ENCODE measurements at places on chromosomes 7 and 10. TPM values are rescaled to one million over a fixed set of nuclear protein-coding genes. Genes with fewer than 3 reads are reported as not detected.

DNA sequence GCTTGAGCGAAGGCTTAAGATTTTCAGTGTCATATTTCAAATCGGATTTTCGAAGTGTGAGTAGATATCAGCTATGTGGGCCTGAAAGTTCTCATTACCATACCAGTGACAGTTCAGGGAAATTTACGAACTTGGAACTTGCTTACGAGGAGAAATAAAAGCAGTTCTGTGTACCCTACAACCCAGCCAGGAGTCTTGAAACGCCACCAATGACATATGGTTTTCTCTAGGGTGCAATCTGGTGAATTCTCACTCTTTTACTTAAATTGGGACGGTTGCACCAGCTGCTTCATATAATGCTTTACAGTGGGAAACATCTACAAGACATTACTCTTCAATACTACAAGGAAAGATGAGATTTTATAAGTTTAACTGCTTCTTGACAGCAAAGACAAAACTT, 253.6 kb upstream of the FOXK1 start:
- no peak for DNase-seq

PNLIPRP3 gene
- not detected for total RNA-seq

DNA sequence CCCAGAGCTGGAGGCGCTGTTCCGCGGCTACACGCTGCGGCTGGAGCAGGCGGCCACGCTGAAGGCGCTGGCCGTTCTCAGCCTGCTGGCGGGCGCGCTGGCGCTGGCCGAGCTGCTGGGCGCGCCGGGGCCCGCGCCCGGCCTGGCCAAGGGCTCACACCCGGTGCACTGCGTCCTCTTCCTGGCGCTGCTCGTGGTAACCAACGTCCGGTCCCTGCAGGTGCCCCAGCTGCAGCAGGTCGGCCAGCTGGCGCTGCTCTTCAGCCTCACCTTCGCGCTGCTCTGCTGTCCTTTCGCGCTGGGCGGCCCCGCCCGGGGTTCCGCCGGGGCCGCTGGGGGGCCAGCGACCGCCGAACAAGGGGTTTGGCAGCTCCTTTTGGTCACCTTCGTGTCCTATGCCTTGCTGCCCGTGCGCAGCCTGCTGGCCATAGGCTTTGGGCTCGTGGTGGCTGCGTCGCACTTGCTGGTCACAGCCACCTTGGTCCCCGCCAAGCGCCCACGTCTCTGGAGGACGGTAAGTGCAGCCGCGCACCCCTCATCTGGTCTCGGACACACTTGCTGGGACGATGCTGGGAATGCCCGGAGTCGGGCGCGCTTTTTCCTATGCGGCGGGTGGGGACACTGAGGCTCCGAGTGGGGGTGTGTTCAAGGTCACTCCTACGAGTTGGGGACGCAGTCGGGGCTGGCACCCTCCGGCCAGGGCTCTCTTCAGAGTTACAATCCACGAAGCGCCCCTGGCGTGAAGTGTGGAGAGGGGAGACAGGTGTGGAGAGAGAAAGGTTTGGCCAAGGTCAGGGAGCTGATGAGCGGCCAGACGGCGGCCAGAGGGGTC, 717 bp downstream of the ADCY1 start:
- no peak for DNase-seq

DNA sequence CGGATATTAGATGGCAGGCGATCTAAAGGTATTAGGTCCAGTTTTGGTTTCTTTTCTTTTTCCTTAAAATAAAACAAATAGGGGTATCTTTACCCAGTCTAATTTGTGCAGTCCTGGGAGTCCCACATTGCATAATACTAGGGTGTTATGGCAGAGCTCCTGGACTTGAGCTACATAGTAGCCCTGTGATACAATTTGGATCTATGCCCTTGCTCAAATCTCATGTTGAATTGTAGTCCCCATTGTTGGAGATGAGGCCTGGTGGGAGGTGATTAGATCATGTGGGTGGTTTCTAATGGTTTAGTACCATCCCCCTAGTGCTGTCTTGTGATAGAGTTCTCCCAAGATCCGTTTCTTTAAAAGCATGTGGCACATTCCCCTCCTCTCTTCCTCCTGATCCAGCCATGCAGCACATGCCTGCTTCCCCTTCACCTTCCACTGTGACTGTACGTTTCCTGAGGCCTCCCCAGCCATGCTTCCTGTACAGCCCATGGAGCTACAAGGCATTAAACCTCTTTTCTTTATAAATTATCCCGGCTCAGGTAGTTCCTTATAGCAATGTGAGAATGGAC, 141.9 kb downstream of the RPS24 start:
- no peak for DNase-seq

GRCh38 chr10:43093423-43094076, 16.7 kb downstream of the RET start:
- no peak for DNase-seq

- DNase-seq: no peak
These were observed 384.6 kb downstream of the ARL4A start for GRCh38 chr7:13072014-13072413.

DNA sequence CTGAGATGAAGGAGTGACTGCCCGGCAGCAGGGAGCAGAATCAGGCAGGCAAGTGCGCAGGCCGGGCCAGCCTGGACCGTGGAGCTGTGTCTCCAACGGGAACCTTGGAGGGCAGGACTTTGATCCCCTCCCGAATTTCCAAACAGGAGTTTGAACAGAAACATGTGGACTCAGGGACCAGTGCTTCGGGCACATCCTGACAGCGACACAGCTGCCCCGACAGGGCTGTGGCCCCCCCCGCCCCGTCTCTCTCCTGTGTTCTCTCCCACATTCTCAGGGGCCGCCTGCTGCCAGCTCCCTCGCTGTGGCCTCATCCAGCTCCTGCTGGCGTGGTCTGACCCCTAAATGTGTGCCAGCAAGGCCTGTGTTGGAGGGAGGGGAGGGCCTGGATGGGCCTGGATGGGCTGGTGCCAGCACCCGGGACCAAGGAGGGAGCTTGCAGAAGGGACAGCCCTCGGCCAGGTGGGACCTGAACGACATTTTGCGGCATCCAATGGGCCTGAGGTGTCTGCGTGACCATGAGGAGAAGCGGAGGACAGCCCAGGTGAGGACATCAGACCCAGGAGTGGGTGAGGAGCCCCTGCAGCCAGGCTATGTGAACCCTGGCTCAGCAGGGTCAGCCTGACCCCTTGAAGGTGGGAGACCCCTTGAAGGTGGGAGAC, 222.9 kb downstream of the DNAJB6 start:
- DNase-seq: no peak

KIAA1217 gene
- 0.84 TPM for total RNA-seq

BMI1 gene
- total RNA-seq: 83.4 TPM

FAM204A gene
- 88.6 TPM for total RNA-seq

DNA sequence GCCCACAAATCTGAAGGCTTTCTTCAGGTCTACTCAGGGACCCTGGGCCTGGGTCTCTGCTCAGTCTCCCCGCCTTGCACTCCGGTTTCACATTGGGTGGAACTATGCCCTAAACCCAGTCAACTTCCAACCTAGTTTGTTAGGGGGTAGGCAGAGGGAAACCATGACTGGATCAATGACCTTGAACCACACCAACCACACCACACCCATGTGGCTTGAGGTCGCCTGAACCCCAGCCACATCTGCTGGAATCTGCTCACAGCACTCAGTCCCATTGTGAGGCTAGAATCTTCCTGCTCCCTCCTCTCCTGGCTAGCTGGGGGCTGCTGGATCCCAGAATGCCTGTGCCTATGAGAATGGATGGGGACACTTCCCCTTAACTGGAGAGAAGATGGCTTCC, 17.9 kb downstream of the RFC2 start:
- DNase-seq: no peak

- no peak for DNase-seq
These were observed 81.1 kb upstream of the PRKG1 start for GRCh38 chr10:50992972-50993766.

GRCh38 chr7:131066635-131067034, 261.0 kb upstream of the MKLN1 start:
- DNase-seq: no peak

GNGT1 gene
- not detected for total RNA-seq

GRCh38 chr7:70569335-70569819, 562.6 kb upstream of the GALNT17 start:
- no peak for DNase-seq

DNA sequence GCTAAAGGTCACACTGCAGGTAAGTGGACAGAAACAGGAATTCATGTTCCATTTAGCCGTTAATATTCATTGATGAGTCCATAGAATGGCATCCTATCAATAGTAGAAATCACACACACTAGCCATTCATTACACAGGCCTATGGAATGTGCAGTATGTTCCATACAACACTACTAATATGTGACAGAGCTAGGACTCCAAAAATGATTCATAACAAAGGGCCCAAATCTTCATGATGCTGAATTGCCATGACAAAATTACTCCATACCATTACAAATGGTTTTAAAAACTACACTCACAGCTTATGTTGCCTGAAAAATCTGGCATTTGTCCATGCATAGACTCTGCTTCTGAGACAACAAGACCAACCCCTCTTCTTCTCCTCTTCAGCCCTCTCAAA, 549.1 kb downstream of the XPNPEP1 start:
- no peak for DNase-seq

DNA sequence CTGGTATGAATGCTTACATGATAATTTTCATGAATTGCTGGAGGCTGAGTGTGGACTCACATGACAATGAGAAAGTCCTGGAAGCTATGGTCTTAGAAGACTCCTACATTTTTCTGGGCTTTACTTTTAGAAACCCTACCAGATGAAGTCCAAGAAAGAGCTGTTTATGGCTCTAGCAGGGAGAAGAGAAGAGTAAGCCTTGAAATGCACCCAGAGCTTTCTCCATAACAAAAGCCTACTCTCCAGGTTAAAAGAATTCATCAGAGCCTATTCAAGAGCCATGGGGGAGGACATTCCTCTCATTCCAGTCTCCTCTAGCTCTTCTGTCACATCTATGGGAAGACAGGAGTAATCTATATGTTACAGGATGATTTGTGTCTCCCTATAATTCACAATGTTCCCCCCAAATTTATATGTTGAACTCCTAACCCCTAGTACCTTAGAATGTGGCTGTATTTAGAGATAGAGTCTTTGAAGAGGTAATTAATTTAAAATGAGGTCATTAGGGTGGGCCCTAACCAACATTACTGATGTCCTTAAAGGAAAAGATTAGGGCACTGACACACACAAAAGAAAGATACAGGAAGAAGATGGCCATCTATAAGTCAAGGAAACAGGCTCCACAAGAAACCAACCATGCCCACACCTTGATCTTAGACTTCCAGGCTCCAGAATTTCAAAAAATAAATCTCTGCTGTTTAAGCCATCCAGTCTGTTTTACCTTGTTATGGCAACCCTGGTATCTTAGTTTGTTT, 193.8 kb upstream of the PTER start:
- no peak for DNase-seq

DNA sequence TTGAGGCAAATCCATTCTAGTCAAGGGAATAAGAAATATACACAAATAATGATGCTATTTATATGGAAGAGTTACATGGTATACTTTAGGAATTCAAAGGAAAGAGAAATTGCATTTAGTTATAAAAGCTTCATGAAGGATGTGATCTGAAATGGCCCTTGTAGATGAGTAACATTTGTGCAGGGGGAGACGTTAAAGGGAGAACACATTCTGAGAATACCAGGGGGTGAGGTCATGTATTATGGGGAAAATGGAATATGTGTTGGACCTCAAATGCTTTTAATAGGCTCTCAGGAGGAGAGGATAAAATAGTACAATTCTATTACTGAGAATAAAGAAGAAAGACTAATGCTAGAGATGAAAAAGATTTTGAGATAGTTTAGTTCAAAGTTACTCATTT, 122.5 kb upstream of the NOBOX start:
- no peak for DNase-seq

DNA sequence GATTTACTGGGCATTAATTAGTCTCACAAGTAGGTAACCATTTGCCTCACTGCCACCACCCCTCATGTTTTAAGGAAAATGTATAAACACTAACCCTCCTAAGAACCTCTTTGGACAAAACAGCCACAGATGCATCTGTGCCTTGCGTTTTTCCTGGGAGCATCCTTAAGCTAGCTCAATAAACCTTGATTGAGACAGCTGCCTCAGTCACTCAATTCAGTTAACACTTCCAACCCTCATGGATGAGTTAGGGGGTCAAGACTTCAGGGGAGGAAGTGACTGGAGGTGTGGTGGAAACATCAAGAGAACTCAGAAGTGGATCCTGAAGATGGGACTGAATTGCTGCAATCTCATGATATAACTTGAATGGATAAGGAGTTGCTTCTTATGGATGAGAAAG, 31.5 kb downstream of the CUL2 start:
- no peak for DNase-seq

- no peak for DNase-seq
These were observed 338.7 kb downstream of the SORCS1 start for GRCh38 chr10:106825576-106826364.

DNA sequence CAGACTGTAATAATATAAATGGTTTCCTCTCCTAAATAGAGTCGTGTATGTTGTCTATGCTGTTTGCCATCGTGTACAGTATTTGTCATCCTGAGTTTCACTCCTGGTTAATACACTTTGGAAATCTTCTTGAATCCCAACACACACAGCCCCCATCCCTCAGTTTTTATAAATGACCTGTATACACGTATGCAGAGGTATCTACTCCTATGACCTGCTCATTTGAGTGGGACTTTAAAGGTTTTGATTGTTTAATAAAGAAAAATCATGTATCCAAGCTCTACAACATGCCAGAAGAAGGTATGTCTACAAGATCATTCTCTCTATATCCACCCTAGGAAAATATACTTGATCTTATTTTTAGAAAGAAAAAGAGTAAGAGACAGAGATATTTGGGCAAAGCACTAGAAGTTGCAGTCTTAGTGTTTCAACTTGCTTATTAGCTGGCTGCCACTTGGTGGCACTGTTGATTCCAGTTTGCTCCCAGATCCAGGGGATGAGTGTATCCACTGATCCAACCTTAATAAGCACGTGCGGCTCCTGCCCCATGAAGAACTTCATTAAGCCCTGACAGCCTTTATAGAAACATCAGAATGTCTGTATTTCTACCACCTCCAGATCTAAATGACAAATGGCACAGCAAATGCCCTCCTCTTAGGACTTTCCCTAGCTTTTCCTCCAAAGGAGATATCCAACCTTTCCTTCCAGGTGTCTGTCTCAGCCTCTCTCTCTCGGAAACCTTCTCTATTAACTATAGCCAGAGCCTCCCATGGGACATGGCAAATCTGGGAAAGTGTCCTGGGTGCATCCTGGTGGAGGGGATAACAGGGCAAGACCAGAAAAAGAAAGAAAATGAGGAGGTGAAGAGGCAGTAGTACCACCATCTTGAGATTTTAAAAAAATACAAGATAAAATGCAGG, 181.6 kb upstream of the NEBL start:
- peak; percentile 30 for DNase-seq

PRKAR2B gene
- total RNA-seq: 1.1 TPM

GRCh38 chr7:28243861-28244260, 63.3 kb upstream of the JAZF1 start:
- DNase-seq: no peak

DNA sequence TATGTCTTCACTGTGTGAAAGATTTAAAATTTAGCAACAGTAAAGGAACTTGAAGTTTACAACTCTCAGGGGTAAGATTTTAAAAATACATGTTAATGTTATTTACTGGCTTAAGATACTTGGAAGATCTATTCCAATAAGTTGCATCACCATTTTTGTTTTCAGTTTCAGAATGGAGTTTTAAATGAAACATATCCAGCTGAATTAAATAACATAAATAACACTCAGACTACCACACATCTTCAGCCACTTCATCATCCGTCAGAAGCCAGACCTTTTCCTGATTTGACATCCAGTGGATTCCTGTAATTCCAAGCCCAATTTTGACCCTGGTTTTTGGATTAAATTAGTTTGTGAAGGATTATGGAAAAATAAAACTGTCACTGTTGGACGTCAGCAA, 44.3 kb downstream of the AHR start:
- DNase-seq: no peak

TMEM130 gene
- 2.0 TPM for total RNA-seq

MSMB gene
- not detected for total RNA-seq

All from activated T-cell treated with anti-CD3 and anti-CD28 coated beads, Interleukin-2, amount 50 U/mL, for 72 hours (primary cell).